Fibroblast of the aortic adventitia (primary cell): ENCODE measurements at places on chromosomes 2 and 18. TPM values are rescaled to one million over a fixed set of nuclear protein-coding genes. Genes with fewer than 3 reads are reported as not detected.
A peak's percentile ranks its signal among the peaks of the same experiment; 100 is the strongest.

The COLEC12 gene
- total RNA-seq = 63.9 and 109 TPM in 2 replicates

GRCh38 chr2:160454070-160454797 is 39.4 kb downstream of the RBMS1 start:
- DNase-seq = no peak

DNA sequence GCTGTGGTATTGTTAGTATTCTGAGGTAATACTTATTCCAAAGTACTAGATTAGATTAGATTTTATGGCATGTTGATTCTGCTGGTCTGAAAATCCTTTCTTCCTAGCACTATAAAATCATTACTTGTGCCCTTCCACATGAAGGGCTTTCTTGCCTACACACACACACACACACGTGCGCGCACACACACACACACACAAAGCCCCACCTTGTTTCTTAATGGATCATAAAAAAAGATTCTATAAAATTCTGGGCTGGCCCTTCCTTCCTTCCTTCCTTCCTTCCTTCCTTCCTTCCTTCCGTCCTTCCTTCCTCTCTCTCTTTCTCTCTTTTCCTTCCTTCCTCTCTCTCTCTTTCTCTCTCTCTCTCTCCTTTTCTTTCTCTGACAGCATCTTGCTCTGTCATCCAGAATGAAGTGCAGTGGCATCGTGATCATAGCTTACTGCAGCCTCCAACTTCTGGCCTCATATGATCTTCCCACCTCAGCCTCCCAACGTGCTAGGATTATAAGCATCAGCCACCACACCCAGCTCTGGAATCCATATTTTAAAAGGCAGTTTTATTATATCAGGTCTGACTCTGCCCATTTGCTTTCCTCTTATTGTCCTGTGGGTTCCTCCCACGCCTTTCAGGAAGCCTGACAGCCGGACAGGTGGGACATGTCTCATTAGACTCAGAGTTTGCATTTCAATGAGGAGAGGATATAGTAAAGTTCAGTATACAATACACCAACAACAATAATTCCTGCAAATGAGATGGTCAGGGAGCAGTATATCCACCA is 321.1 kb downstream of the PIK3C3 start:
- DNase-seq = no peak

The SERPINB11 gene
- total RNA-seq = not detected in 2 replicates

DNA sequence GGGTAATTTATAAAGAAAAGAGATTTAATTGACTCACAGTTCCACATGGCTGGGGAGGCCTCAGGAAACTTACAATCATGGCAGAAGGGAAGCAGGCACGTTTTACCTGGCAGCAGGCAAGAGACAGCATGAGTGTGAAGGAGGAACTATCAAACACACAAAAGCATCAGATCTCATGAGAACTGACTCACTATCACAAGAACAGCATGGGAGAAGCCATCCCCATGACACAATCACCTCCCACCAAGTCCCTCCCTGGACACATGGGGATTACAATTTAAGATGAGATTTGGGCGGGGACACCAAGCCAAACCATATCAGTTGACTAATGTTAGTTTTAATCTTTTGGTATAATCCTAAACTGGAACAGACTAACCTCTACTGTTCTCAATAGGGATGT is 49.1 kb upstream of the CPO start:
- no peak for DNase-seq

GRCh38 chr18:3520230-3521085 is 70.5 kb downstream of the TGIF1 start:
- no peak for DNase-seq

- DNase-seq = no peak
These were observed 22.0 kb upstream of the MAP4K4 start for GRCh38 chr2:101675512-101675911.

The ITGB1BP1 gene
- total RNA-seq = 34.8 and 80.9 TPM in 2 replicates

GRCh38 chr2:211429256-211429920 is 873.0 kb downstream of the CPS1 start:
- DNase-seq = no peak

DNA sequence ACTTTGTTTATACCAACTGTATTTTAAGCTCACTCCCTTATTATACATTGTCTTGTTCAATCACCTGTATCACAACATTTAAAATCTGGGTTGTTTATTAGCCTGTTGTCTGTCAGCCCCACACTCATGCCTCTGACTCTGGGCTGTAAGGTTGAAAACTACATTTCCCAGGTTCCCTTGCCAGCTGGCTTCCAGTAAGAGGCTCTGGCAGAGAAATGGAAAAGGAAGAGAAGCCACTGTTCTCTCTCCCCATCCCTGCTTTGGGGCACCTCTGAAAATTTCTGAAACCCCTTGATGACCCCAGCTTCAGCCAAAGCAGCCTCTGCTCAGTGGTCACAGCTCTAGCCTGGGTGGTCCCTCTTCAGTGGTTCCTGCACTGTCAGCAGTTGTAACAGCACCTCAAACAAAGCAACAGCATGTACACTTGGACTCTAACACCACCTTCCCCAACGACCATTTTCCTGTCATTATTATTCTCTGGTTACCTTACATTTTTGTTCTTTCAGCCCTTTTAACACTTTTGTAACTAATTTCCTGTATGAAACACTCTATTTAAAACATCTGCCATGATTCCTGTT is 108.9 kb upstream of the LGALSL start:
- DNase-seq = no peak

The SLC20A1 gene
- total RNA-seq = 127 and 134 TPM in 2 replicates

- DNase-seq = no peak
These were observed 142.3 kb downstream of the BABAM2 start for GRCh38 chr2:28032816-28033215.

DNA sequence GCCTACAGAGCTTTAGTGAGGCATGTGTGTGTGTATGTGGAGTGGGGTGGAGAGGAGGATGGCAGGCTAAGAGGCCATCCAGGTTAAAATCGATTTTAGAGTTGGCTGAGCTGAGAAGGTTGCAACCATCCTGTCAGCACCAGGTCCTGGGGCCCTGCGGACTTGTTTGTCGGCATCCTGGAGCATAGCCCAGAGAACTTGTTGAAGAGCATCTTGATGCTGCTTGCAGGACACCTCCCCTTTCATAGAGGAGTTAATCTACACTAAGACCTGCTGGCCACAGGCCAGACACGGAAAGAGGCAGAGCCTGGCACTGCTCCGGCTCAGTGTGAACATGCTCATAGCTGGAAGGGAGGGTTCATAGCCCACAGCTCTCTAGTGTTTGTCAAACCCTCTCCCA is 72.1 kb upstream of the RGPD5 start:
- no peak for DNase-seq

The ZNF397 gene
- 20.5 and 26.2 TPM in 2 replicates for total RNA-seq

GRCh38 chr2:25566694-25567093 is 106.7 kb downstream of the DTNB start:
- peak; percentile 35 for DNase-seq

GRCh38 chr2:240819858-240820606 is at the start of gene KIF1A:
Gene KIF1A, minus strand, starts transcription at chr2:240820219. Its CDS starts 22,467 bp downstream, at chr2:240797752.
- no peak for DNase-seq

The GCG gene
- not detected in 2 replicates for total RNA-seq

DNA sequence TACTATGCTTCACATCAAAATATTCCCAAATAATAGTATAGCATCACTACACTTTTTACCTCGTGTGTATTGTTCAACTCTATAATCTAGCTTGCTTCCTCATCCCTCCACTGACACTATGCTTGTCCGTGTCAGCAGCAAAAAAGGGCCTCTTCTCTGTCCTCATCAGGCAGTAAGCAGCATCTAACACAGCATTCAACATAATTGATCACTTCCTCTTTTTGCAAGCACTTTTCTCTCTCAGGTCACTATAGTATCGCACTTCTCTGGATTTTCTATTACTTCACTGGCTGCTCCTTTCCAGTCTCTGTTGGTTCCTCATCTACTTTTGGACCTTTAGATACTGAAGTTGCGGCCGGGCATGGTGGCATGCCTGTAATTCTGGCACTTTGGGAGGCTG is 64.9 kb upstream of the ZSWIM2 start:
- no peak for DNase-seq

The SERPINB3 gene
- total RNA-seq = not detected in 2 replicates

The EML6 gene
- total RNA-seq = 0.49 and 2.8 TPM in 2 replicates

- no peak for DNase-seq
These were observed 8.9 kb downstream of the SH2D6 start for GRCh38 chr2:85427300-85427835.

DNA sequence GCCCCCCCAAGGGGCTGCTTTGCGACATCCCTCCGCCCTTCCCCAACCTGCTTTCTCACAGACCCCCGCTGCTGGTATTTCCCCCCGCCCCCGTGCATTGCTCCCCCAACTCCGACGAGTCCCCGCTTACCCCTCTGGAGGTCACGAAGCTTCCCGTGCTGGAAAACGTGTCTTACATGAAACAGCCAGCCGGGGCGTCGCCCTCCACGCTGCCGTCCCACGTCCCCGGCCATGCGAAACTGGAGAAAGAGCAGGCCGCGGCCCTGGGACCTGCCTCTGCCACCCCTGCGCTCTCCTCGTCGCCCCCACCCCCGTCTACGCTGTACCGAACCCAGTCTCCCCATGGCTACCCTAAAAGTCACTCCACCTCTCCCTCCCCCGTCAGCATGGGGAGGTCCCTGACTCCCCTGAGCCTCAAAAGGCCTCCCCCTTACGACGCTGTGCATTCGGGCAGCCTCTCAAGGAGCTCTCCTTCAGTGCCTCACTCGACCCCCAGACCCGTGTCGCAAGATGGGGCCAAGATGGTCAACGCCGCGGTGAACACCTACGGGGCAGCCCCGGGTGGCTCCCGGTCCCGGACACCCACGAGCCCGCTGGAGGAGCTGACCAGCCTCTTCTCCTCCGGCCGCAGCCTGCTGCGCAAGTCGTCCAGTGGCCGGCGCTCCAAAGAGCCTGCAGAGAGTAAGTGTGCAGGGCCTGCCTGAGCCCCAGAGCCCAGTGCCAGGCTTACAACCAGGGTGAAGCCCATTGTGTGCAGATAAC is 183.0 kb downstream of the NYAP2 start:
- no peak for DNase-seq

GRCh38 chr2:172095905-172096625 is 6.6 kb downstream of the DLX2 start:
- DNase-seq = peak; percentile 43

DNA sequence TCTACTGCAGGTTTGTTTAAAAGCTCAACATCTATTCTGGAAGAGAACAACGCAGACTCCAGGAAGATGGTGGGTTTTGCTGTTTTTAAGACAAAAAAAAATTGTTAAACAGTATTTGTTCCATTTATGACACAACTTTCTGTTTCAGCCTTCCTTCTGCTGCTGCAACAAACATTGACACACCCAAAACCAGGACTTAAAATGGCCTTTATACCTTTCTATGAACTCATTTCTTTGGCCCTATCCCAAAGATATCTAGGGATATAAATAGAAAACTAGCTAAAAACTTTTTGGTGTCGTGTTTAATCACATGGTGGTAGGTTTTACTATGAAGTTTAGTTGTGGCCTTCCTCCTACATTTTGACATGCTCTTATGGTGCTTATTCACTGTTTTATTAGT is 964 bp upstream of the GALNT3 start:
- DNase-seq = peak; percentile 16

DNA sequence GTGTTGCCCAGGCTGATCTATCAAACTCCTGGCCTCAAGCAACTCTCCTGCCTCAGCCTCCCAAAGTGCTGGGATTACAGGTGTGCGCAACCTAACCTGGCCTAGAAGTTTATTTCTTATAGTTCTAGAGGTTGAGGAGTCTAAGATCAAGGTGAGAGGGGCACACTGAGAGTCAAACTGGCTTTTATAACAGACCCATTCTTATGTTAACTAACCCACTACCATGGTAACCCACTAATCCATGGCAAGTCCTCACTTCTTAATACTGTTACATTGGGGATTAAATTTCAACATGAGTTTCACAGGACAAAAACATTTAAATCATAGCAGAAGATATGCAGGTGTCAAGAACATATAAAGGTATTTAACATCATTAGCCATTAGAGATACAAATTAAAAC is 50.6 kb downstream of the MDH1 start:
- no peak for DNase-seq

The IL36B gene
- total RNA-seq = not detected in 2 replicates
